NCI-H446 treated with DMSO at 0.1 percent for 48 hours (cell line): ENCODE measurements at places on chromosomes 1 and 21.
A peak's percentile ranks its signal among the peaks of the same experiment; 100 is the strongest.

- no peak for DNase-seq
Observed at GRCh38 chr1:198754670-198755069, 115.8 kb downstream of the PTPRC start.

DNA sequence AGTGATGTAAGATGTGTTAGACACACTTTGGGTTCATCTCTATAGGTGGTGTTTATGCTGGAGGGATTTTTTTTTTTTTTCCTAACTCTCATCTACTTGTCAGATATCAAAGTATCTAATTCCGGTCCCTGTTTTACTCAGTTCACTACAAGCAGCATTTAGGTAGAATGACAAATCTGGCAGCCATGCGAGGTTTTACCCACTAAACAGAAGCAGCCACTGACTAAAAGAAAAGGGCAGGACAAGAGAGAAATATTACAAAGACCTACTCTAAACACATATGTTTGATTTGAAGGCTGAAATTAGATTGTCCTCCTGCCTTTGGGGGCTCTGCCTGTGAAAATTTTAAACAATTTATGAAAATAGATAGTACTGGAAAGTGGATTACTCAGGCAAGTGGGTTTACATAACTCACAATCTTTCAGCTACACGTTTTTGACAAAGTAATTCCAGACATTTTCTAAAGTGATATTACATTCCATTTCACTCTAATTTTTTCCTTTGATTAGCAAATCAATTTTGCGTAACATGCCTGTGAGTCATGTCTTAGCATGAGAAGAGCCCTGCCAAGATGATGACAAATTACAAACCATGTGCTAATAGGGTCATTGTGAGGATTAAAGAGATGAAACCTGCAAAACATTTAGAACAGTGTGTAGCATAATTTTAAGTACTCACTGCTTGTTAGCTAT, 172.6 kb downstream of the PLA2G4A start:
- DNase-seq = peak; percentile 27

DNA sequence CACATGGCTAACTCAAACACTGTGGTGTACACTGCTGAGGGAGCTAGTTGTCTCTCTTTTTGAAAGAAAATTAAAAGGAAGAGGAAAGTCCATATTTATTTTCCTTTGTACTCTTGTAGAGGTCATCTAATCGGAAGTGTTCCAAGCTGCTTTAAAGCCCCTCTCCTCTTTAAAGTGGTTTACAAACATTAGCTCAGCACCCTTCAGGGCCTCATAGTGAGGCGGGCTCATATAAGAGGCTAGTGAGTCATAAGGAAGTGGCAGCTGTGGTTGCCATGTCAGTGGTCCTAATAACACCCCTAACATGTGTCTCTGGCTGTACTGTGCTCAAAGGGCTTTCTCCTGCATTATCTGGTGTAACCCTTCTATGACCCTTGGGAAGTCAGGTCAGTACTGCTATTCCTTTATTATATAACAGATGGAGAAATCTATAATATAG, 104.4 kb upstream of the SERBP1 start:
- no peak for DNase-seq

GRCh38 chr21:37455504-37455911, 88.9 kb downstream of the DYRK1A start:
- DNase-seq = no peak

DNA sequence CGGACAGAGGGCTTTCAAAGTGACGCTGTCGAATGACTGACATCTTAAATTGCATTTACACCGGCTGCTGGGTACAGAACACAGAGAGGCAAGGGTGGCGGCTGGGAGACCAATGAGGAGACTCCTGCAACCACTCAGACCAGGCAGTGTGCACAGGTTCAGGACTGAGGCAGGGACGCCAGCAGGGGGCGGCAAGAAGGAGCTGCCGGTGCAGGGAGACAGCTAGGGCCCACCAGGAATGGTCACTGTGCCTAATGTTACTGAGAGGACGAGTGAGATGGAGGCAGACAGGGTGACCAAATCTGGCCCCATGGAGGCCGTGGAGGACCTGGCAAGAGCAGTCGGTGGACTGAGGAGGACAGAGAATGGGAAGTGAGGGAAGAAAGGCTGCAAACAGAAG, 23.5 kb downstream of the GLIS1 start:
- DNase-seq = no peak

DNA sequence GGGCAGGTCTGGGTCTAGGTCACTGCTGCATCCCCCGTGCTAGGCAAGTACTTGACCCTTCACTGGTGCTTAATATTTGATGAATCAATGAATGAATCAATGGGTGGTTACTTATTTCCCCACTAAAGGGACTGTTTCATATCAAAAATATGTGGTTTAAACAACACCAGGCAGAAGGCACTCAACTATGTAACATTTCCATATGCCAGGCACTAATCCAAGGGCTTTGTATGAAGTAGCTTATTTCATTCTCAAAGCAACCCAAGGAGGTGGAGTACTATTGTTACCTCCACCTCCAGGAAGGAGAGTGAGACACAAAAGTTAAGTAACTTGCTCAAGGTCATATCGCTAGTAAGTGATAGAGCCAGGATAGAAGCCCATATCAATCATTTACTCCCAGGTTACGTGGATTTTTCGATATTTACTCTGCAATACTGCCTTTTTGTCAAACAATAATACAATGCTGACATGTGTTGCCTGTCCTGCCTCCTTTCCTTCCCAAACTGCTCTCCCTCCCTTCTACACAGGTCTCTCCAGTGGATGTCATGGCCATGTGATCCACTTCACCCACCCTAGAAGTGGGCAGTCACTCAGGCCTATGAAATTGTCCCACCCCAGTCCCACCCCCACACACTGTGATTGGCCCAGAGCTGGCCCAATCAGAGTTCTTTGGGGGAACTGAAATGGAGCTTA, 142.8 kb downstream of the ETS2 start:
- no peak for DNase-seq

GRCh38 chr1:5725406-5725805, 266.8 kb downstream of the NPHP4 start:
- no peak for DNase-seq
